ENCODE measurements at places on chromosomes 2 and 18. TPM values are rescaled to one million over a fixed set of nuclear protein-coding genes. Genes with fewer than 3 reads are reported as not detected.
A peak's percentile ranks its signal among the peaks of the same experiment; 100 is the strongest.

TMEM182 gene
- 3.0 TPM for total RNA-seq

C2orf80 gene
- not detected for total RNA-seq

DNA sequence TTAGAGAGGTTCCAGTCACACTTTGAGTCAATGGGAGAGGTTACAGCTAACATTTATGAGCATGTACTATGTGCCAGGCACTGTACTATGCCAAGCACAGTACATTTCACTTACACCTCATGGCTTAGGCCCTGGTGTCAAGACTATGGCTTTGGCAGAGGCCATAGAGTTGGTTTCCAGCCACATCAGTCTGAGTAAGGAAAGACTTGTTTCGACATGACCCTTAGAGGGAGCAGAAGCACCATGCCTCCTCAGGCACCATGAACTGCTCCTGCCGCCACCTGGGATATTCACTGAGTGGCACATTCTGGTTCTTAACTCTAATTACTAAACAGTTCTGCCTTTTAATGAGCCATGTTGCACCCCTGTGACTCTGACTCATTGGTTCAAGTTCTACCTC, 12.7 kb downstream of the DGUOK start:
- DNase-seq = no peak

DNA sequence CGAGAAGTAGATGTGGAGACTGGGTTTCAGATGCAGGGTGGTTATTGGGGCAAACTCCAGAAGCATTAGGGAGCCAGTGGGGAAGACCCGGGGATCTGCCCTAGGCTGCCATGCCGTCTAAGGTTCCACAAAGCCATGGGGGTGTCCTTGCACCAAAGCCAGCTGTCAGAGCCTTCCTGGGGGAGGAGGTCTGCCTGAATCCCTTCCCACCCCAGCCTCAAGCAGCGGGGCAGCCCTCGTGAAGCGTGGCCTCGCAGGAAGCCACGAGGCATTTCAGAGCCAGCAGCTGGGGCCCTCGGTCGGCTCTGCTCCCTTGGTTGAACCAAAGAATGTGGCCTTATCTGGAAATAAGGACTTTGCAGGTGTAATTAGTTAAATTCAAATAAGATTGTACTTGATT, 51.2 kb upstream of the UBE2F start:
- no peak for DNase-seq

DNA sequence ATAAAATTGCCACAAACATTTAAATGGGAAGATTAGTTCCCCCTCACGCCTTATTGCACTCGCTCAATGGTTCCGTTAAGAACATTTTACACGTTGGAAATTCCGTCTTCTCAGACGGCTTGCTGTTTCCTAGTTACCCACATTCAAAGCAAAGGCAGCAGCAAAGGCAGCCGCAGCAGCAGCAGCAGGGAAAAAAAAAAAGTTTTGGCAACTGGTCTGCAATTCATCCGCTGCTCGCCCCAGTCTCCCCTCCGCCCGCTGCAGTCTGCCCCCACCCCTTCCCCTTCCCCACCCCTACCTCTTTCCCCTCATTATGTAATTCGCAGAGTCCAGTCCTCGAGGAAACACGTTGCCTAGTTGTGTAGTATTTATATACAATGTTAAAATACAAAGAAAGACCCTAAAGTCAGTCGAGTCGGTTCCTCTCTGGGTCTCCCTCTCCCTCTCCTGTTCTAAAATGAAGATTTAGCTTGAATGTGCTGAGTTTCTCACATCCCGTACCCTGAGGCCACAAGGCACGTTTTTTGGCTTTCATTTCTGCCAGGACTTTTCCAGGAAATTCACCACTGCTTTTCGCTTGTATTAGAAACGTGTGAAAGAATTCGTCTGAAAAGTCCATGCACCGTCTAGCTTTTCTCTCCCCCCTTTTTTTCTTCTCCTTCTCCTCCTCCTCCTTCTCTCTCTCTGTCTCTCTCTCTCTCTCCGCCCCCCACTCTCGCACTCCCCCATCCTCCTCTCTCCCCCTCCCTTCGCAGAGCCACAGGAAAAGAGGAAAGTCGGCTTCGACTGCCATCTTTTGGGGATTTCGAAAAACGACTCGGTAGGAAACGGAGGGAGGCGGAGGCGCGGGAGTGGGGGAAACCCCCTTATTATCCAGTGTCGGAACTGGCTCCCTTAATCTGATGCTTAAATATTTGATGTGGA, 140.0 kb downstream of the MEIS1 start:
- DNase-seq = no peak

GRCh38 chr2:241088376-241088775, 13.7 kb downstream of the MTERF4 start:
- no peak for DNase-seq

DNA sequence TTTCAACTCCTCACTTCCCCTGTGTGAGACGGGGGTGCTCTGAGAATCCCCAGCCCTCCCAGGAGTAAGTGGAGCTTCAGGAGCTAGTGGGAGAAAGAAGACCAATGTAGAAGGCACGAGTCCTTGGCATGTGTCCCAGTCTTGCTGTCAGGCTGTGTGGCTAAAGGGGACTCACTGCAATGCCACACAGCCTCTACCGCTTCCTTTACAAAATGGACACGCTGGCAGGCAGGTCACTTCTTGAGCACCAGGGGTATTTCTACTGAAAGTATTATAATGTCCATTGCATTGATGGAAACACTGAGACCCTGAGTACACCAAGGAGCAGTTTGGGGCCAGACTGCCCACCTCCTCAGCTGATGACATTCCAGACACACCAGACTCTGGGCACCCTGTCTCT, 35.8 kb upstream of the MARCO start:
- DNase-seq = no peak

- no peak for DNase-seq
These were observed 61.4 kb downstream of the SMAD7 start for GRCh38 chr18:48889115-48889941.

DNA sequence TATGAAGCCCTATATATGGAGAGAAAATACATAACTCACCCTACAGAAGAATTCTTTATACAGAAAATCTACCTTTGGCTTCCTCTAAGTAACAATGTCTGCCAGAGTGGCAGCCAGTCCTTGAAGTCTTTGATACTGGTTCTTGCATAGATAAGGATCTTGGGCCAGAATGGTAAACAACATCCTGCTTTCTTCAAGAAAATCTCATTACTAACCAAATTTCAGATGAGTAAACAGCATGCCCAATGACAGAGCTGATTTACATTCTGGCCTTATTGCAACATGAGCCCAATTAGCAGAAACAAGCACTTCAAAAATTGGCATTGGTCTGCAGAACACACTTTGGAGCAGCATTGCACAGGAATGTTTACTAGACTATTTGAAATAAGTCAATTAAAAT, 336.5 kb upstream of the ST6GAL2 start:
- no peak for DNase-seq

COBLL1 gene
- total RNA-seq = 88.9 TPM

DNA sequence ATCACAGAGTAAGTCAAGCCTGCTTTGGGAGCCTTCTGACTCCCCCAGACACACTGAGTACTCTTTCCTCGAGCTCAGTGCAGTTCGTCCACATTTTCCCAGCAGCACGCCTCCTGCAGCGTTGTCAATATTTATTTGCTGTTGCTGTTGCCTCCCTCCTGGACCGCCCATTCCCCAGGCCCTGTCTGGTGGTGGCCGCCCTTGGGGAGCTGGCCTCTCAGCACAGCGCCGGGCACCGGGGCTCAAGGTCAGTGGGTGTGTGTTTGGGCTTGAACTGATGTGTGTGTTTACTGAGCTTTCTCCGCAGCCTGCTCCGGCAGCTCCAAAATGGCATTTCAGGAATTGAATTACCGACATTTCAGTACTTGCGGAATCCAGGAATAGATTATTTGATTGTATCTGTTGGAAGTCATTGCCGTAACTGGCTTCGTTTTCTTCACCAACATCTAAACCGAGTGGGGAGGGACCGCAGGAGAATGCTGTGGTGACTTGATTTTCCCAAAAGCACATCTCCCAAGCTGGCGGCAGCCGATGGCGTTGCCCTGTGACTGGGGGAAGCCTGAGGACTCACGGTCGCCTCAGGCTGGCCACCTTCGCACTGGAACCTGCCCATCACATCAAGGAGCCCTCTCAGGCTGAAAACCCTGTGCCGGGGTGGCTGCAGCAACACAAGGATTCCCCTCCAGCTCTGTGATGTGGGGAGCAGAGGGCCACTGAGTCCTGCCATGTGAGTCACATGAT, 66.0 kb downstream of the HPCAL1 start:
- no peak for DNase-seq

DNA sequence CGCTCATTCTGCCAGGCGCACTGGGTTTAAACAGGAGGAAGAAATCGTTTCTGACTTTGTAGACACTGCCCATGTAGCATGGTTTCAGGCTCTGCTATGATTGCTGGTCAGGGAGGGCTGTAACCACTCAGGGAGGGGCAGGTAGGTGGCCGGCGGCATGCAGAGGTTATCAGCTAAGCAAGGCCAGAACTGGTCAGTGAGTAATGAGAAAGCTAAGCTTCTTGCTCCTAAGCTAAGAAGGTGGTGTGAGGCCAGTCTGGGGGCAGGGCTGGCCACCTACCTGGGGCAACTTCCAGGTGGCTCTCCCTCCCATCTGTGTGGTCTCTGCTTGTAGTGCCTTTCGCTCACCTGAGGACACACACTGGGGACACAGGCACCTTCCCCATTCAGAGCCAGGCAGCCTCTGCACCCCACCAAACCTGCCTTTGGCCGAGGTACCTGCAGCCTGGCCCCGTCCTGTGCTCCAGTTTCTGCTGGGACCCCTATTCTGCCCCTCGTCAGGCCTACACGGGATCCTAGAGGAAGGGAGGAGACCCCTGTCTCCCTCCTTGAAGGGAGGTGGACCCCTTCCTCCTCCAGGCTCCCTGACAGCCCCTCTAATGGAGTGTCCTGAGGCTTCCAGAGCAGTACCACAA, 195.9 kb downstream of the SEPTIN10 start:
- no peak for DNase-seq

DNA sequence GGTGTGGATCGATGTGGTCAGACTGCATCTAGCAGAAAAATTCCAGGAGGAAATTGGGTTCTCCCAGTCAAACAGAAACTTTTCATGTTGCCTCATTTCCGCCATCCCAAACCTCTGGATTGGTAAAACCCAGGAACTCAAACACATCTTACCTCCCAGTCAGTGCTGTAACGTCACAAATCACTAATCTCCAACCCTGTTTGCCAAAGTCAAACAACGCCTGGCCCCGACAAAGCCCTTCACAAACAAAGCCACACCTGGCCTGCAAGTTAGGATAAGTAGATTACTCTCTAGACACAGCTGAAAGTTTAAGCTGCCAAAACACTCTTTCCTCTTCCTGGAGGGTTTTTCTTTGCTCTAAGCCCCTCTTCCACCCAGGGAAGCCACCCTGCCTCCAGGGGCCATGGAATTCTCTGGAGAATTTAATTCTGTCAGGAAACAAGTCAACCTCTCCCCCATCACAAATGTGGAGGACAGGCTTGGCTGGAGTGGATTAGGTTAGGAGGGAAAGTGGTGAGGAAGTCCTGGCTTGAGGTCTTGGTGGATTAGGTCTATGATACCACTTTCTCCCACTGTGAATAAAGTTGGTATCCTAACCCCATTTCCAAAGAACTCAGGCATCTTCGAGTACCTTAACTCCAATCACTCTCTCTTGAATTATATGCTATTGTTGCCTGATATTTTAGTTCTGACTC, 86.7 kb downstream of the LYPD6B start:
- no peak for DNase-seq

PXDN gene
- 8.6 TPM for total RNA-seq

DNA sequence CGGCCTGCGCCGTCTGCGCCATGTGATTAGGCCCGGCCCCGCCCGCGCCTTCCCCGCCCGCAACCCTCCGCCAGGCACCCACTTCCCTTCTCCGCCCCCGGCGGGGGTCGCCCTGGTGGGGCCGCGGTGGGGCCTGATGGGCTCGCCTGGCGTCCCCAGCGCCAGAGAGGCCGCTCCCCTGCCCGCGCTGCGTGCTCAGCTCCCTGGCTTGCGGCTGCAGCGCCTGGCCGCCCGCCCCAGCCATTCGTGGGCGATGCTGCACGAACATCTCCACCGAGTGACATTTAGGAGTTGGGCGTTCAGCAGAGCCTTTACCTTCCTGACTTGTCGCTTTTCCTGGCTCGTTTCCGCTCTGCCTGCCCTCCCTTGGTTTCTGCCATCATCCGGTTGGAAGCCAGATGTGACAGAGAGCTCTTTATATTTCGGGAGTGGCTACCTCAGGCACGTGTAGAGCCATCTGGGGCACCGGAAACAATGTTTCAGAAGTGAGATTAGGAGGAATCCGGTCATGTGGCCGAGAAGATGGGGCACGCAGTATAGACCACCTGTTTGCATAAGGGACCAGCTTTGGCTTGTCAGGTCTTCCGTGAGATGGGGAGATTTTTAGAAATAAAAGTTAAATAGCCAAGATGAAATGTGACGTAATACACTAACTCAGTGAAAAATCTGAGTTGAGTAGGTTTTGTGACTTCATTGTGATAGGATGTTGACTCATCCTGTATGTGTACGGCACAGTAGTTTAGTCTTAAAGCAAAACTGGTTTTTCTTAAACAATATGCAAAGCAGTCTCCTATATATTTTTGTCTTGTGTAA, 1.2 kb downstream of the GLS start:
- peak; percentile 11 for DNase-seq

ORC2 gene
- total RNA-seq = 15.5 TPM
